ENCODE measurements at places on chromosomes 1 and 21. TPM values are rescaled to one million over a fixed set of nuclear protein-coding genes. Genes with fewer than 3 reads are reported as not detected.
A peak's percentile ranks its signal among the peaks of the same experiment; 100 is the strongest.

The RNF115 gene
- total RNA-seq, result 15.2 TPM

The SELL gene
- total RNA-seq, result 1.2 TPM

The HTR6 gene
- not detected for total RNA-seq

The ADCY10 gene
- not detected for total RNA-seq

The CLDN17 gene
- not detected for total RNA-seq

The TEX35 gene
- not detected for total RNA-seq

The FALEC gene
- 0.73 TPM for total RNA-seq

The CAMK2N1 gene
- 51.2 TPM for total RNA-seq

The POLR3GL gene
- total RNA-seq, result 3.7 TPM

The MYBPH gene
- not detected for total RNA-seq

The KCNJ10 gene
- total RNA-seq, result 0.15 TPM

The OR2M4 gene
- not detected for total RNA-seq

The DDI2 gene
- total RNA-seq, result 22.0 TPM

DNA sequence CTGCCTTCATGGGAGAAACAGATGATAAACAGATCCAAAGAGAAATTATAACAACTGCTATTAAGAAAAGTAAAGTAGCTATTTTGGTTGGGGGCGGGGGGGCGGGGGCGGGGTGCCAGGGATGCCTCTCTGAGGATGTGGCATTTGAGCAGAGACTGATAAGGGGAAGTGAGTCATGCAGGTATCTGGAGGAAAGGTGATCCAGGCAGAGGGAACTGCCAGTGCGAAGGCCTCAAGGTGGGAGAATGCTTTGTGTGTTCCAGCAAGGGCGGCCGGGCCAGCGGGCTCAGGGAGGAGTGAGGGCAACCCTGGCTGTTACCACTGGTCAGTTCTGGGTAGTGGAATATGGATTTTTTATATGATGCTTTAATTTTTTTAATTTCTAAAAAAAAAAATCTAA is 7.0 kb upstream of the TNFRSF1B start:
- DNase-seq, result peak; percentile 59

DNA sequence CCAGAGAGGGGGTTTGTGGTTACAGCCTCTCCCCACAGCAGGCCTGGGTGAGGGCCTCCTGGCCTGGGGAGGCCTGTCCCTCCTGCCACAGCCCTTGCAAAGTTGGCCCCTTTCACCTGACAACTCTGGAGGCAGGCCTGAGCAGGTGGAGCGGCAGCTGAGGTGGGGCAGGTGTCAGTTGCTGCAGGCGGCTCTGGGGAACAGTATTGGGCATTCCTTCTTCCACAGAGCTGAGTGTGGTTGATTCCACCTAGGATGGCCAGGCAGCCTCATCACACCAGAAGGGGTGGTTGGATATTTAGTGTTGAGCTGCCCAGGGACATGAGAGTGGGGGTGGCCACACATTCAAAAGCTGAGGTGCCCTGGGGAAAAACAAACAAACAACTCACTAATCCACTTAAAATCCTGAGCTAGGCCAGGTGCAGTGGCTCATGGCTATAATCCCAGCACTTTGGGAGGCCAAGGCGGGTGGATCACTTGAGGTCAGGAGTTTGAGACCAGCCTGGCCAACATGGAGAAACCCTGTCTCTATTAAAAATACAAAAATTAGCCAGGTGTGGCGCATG is 31.1 kb downstream of the PIGP start:
- DNase-seq, result no peak

GRCh38 chr1:232477728-232478127 is 152.2 kb downstream of the SIPA1L2 start:
- DNase-seq, result peak; percentile 99

DNA sequence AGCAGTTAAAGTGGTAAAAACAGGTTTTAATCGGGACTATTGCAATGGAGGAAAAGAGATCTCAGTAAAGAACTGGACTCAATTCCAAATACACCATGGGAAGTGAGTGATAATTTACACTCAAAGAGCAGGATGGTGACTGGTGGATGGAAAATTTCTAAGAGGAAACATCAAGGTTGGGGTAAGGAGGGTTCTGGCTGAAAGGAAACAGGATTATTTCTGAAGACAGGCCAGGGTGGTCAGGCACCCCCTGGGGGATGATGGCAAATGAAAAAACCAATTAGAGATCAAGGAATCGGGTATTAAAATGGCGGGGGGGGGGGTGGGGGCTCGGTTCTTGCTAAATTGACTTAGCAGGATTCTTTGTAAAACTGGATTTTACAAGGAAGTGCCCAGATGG is 12.3 kb upstream of the HSD11B1 start:
- no peak for DNase-seq

GRCh38 chr21:45475797-45476570 is 66.3 kb downstream of the SLC19A1 start:
- no peak for DNase-seq

- no peak for DNase-seq
These were observed 25.8 kb downstream of the RRP1 start for GRCh38 chr21:43815107-43815613.

DNA sequence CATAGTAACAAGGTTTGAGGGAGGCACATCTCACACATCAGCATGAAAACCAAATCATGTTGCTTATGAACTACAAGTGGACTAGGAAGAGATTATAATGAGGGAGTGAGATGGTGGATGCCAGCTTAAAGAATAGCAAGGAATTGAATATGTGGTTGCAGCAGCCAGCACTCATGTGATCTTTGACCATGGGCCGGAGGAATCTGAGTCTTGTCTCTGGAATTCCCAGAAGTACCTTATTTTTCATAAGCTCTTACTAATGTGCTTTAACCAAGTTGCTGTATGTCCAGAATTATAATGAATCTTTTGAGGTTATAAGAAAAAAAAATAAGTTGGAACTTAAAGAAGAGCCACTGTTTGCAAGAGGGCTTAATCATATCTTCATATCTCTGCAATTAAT is 97.0 kb downstream of the DISP1 start:
- DNase-seq, result no peak

DNA sequence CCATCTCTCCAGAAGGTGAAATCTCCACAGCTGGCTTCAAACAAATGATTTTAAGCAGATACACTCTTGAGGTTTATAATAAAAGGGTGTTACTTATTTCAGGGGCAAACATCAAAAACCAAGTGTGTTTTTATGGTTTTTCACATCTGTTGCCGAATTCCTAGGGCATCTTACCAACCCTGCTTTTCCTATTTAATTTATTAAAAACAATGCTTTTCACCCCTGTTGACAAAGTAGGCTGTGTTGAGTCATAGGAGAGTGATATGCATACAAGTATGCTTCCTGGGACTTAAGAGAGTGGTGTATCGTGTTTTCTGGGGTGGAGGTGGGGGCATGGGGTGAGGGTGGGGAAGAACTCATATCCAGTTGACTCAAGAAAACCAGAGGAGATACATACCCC is 29.3 kb upstream of the IL20 start:
- DNase-seq, result no peak

DNA sequence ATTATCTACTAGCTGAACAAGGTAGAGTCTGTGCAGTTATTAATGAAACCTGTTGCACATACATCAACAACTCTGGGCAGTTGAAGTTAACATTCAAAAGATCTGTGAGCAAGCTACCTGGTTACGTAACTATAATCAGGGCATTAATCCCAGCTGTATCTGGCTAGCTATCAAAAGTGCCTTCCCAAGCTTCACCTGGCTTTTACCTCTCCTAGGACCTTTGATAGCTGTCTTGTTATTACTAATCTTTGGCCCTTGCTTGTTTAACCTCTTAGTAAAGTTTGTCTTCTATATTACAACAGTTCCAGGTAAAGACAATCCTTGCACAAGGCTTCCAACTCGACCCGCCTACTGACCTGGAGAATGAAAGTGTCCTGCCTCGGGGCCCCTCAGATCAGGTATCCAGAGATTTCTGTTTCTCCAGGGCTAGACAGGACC is 29.6 kb upstream of the SLC6A9 start:
- no peak for DNase-seq

DNA sequence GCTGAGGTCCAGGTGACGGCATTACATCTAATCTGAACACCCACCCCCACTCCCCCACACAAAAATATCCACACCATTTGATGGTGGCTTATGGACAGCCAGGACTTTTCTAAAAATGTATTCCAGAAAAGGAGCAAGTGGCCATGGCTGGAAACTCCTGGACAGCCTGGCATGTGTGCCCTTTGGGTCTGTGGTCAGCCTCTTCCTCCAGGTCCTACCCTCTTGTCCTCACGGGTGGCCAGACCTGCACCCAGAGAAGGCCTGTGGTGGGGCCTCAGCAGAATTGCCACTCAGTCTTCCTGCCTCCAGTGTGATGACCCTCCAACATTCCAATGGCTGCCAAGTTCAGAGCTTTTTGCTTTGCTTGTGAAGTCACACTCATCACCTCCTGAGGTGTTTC is 600.6 kb downstream of the AJAP1 start:
- DNase-seq, result no peak

- no peak for DNase-seq
These were observed 18.7 kb upstream of the SLAMF1 start for GRCh38 chr1:160665330-160666078.

DNA sequence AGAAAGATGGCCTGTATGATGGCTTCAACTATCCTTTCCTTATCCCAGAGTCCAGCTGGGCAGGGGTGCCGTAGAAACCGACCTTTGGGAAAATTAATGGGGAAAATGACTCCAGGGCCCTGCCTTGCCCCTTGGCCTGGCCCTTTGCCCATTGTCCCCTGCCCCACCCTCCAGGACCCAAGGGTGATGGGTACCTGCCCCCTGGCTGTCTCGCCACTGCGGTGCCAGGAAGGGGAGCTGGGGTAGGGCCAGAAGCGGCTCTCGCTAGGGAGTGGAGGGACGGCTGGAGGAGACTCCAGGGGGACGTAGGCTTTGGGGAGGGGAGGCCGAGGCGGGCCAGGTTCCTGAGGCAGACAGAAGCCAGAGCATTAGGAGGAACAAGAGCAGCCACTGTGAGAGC is 29.1 kb upstream of the GOLT1A start:
- DNase-seq, result no peak

DNA sequence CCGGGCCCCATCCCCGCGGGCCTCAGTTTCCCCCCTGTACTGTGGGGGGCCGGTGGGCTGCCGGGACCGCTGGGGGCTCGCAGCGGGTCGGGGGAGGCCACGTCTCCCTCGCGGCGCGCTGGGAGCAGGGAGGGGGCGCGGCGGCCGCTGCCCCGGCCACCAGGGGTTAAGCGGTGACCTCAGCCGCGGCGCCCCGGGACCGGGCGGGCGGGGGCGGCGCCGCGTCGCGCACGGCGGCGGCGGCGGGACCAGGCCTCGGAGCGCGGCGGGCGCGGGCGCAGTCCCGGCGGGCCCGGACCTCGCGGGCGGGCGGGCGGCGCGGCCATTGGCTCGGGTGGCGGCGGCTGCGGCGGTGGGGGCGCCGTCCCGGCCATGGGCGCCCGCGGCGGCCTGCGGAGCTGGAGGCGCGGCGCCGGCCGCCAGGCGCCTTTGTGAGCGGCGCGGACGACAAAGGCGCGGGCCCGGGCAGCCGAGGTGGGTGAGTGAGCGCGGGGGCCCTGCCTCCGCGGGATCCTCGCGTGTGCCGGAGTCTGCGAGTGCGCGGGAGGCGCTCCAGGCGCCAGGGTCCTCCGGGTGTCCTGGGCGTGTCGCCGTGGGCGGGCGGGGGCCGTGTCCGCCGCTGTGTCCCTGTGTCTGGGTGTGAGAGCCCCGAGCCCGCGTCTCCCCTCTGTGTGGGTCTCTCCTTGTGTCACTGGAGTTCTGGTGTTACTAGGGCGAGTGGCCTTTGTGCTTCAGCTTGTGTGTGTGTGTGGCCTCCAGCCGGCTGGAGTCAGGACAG is at the start of gene ARHGEF10L:
TSS of gene ARHGEF10L (plus strand) at position 222 of the 778 bp plus-strand sequence. CDS start 40,898 bp downstream, outside the sequence.
- DNase-seq, result no peak

GRCh38 chr1:116260115-116260514 is 112.9 kb upstream of the ATP1A1 start:
- DNase-seq, result no peak

GRCh38 chr1:157252473-157252872 is 114.3 kb upstream of the ETV3 start:
- DNase-seq, result no peak

DNA sequence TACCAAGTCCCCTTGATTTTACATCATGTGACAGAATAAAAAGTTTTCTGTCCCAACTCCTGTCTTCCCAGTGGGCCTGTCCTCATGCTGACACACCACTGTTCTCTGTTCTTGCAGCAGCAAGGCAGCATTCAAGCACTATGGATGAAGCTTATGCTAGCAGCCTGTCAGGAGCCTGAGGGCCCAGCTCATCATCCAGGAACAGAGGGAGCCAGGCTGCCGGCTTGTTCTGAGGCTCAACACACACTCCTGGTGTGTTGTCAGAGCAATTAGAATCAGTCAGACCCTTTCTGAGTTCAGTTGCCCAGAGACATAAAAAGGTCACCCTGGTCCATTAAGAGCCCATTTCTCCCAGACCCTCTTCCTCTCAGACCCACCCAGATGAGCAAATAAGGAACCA is 282.9 kb downstream of the SEC16B start:
- DNase-seq, result no peak

DNA sequence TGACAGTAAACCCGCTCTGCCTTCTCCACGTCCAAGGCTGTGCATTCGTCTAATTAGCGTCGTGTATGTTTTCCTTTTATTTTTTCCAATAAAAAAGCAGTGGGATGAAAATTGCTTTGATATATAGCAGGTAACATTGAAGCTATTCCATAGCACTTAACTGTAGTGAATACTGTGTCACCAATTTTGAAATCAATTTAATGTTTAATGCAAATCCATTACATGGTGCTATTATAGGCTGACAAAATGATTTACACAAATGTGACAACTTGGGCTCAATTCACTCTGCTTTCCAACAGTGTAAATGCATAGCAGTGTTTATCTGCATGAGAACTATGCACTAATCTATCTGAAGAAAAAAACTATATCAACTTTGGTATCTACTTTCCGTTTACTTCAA is 264.8 kb downstream of the TM2D1 start:
- DNase-seq, result no peak

- DNase-seq, result peak; percentile 77
These were observed 195.7 kb downstream of the ROR1 start for GRCh38 chr1:63969441-63969901.

DNA sequence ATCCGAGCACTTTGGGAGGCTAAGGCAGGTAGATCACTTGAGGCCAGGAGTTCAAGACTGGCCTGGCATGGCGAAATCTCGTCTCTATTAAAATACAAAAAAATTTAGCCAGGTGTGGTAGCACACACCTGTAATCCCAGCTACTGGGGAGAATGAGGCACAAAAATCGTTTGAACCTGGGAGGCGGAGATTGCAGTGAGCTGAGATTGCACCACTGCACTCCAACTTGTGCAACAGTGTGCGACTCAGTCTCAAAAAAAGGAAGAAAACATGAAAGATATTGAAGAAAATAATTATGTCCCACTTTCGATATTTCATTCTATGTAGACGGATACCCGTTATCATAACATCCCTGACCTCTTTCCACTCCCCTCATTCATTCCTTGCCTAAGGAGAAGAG is 19.2 kb downstream of the TUT4 start:
- no peak for DNase-seq

- DNase-seq, result no peak
These were observed 130.4 kb downstream of the HS2ST1 start for GRCh38 chr1:87044840-87045239.

DNA sequence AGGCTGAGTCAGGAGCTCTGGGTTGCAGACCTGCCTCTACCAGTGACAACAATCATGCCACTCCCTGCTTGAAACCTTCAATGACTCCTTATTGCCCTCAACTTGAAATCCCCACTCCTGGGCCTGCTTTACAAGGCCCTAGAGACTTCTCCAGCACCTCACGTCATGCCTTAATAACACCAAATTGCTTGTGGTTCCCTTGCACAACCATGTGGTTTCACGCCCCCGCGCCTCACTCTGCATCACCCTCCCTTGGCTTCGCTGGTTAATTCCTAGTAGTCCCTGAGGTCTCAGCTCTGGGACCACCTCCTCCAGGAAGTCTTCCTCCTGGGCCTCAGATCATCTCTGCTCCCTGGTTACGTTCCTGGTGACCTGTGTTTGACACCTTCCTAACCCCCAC is 33.0 kb downstream of the EPHA2 start:
- DNase-seq, result peak; percentile 50

Measured in PC-3 (cell line).